NCI-H510A treated with DMSO at 0.1 percent for 48 hours (cell line): ENCODE measurements at places on chromosomes 5 and 9.
A peak's percentile ranks its signal among the peaks of the same experiment; 100 is the strongest.

DNA sequence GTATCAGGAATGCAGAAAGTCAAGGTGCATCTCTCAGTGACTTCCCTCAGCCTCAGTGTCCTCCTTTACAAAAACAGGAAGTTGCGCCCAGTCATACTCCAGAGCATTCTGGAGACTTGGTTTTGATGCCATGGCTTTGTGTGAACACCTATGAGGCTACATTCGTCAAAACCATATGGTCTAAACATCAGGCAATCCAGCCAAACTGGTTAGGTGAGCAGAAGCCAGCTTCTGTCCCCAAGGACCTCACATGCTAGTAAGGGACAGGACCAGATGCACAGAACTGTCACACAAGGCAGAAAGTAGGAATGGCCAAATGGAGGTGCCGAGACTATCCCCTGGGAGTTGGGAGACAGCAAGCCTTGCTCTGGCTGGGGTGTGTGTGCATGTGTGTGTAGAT is 217.2 kb downstream of the MELK start:
- peak; percentile 24 for DNase-seq

DNA sequence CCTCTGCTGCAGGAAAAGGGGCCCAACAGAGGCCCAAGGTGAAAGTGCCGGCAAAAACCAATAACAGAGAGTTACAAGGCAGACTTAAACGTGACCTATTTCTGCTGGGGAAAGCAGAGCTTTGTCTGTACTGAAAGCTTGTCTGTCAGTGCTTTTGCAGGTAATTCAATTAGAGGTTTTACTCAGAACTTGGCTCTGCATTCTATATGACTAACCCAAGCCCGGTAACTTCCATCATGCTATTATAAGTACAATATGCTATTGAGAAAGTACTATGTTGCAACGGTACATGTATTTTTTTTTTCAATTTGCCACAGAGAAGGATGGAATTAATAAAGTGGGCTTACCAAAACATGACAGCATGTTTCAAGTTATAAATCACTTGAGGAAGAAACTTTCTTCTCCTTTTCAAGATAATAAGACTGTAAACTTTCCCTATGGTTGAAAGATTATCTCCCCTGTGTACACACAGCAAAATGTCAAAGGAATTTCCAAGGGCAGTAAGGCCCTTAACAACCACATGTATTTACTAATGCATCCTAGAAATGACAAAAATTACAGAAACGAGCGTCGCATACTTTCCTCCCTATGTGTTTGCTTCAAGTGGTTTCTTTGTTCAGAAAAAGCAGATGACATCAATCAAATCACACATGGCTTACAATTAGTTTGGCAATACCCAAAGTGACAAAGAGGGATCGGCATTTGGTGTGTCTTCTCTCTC is 282.4 kb downstream of the EFNA5 start:
- no peak for DNase-seq

- peak; percentile 94 for DNase-seq
These were observed 53.5 kb upstream of the TJP2 start for GRCh38 chr9:69120380-69121154.

DNA sequence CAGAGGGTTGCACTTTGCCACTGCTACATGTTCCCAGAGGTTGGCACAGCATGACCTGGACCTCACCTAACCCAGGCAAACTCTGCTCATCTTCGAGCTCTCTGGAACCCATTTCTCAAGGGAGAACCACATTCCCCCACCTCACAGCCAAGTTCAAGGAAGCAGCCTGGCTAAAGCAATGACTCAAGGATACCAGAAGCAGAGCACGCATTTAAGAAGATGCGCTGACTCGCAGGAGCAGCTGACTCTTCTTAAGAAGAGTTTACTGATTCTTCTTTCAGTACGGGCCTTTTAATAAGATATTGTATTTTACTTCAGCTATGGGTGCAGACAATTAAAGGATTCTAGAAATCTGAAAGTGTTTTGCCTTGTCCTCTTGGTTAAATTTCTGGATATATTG is 4.1 kb upstream of the SEMA5A start:
- no peak for DNase-seq

DNA sequence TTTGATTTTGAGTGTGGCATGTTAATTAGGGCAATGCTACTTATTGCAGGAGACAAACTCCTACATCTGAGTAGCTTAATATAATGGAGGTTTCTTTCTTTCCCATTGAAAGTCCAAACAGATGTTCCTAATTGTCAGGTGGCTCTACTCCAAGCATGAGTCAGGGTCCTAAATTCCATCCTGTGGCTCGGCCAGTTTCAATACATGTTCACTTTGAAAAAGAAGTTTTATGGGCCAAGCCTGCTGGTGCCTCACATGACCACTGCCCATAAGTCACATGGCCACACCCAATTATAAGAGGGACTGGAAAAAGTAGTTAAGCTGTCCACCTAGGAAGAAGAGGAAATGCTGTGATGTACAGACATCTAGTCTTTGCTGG is 170.4 kb downstream of the ARRDC3 start:
- no peak for DNase-seq

DNA sequence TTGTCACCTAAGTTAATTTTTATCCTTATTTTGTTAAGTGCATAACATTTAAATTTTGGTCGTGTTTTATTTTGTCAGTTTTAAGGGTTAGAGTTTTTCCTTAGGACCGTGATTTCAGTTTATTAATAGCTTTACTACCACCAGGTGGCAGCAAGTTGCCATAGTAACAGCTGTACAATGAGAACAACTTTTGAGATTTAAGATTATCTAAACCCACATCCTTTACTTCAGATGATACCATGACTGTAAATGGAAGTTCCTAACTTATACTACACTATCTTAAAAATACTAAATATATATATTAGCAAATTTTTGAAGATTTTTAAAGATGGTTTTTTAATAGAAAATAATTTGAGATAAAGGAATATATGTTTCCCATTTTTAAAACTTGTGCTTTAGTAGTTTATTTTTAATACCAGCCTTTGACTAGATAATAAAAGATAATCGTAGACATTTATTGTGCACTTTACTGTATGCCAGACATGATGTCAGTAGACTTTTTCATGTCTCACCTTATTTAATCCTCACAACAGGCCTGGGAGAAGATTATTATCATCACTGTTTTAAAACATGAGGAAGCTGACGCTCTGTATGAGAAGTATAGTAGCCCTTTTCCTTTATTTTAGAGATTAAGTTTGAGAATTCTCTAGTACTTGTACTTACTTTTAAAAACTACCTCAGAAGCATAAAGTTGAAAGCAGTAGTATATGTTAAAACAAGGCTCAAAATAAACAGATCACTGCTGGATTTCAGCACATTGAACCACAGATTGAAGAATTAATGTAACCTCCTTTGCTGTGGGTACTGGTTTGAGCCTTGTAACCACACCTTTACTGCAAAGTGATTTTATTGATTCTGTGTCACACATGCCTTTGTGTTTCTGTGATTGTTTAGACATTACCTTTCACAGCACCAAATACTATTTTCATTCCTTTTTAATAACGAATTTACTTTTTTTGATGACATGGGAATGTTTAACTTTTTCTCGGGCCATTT is 27.5 kb downstream of the SREK1 start:
- DNase-seq, result peak; percentile 13

DNA sequence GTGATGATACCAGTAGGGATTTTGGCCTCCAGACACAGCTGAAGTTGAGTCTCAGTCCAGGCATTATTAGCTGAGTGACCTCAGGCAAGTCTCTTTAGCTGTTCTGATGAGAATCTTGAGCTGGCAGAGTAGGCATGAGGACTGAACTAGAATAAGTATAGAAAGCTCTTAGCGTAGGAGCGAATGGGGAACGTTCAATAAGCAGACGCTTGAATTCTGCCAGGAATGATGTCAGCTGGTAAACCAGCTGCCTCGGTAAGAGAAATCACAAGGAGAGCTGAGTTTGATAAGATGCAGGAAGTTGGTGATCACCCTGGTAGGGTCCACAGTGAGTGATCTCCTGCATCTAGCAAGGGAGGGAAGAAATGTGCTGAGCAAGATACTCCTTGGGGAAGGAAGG is 280.4 kb downstream of the NTRK2 start:
- no peak for DNase-seq

DNA sequence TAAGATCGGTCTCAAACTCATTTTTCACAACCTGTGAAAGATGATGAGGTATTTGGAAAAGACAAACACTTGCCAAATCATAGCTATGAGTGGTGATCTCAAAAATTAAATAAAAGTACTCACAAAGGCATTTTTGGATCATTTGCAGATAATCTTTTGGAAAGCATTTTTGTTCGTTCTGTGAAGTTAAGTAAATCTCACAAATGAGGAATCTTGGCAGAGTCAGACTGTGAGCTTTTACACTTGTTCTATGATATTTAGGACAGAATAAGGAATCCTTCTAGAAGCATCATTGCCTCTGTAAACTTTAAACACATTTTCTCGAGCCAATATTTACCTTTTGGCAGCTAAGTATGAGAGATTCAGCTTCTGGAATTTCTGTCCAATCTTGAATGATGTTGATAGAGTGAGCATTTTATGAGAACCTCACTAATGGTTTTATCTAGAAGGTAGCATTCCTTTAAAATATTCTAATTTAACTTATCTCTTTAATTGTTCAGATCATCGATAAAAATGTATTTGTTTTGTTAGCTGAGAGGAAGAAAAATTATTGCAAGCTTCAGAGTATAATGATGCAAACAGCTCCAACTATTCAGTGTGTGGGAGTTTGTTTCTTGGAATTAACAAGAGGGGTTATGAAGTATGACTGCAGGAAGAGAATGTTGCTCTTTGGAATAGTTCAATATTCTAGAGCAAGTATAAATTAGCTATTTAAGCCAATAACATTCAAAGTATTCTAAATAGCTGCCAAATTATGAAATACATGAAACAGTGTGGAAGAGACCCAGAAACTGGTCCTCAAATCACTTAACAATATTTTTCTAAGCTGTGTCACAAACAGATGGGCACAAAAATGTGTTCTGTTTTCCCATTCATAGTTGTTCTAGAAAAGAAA is 48.6 kb upstream of the SLCO6A1 start:
- no peak for DNase-seq
